ENCODE measurements at places on chromosomes 11 and 22.

DNA sequence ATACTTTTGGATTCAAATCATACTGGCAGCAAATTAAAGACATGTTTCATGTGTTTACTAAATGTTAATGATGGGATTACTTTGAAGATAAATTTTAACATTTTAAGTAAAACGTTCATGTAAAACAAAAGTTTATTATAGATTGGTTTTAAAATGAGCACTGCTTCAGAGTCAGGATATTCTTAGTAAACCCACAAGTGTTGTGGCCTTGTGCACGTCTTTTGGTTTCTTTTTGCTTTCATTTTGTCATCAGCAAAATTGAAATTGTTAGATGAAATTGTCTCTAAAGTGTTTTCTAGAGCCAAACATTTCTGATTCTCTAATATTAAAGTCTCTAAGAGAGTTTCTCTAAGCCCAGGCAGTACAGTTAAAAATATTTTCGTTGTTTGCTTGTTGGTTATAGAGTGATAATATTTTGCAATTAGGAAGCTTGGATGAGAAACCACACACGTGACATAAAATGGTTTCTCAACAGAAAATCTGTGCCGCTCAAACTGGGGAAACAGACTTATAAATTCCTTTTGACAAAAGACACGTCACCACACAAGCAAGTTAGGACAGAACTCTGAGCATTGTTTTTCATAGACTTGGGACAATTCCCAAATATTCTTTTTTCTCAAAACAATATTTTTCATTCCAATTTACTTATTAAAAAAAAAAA, 164.4 kb downstream of the TEAD1 start:
- DNase-seq: no peak

DNA sequence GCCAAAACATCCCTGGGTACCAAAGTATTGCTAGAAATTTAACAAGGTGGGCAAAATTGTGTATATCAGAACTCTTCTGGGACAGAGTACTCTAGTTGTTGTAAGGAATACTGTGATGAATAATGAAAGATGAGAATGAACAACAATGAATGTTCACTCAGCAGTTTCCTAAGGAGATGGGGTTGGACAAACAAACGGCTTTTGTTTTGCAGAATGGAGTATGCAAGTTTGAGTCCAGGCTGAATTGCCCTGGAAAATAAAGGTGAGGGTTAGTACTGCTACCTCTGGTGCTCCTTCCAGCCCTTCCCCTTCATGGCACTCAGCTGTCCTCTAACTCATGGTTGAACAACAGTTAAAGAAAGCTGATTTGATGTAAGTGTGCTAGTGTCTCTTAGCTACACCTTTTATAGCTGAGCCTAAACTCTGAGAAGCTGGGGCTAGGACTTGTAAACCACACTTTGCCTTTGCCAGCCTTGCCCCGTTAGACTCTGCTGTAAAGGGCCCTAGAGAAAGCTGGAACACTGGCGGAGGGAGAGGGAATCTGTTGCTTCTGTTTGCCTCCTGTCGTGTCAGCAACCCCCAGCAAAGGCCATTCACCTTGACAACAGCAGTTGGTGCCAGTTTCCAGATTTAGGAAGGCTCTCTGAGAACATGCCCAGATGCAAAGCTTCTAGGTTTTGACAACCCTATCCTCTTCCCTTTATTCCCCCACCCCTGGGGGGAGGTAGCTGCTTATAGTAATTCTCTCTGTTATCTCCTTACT, 41.2 kb upstream of the POLD3 start:
- DNase-seq: no peak

DNA sequence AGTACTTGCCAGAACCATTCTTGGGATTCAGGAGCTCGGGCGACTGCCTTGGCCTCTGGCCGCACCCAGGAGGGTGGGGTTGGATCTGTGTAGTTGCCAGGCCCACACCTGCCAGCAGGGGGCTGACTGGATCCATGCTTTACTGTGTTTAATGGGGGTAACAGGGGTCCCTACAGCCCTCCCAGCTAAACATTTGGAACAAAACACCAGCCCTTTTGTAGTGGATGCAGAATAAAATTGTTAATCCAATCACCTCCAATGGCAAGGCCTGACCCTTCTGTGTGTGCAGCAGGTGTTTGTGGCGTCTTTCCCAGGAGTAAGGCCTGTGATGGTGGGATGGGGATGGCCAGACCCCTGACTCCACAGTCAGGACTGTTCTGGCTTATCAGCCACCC, 22.5 kb downstream of the SUN2 start:
- DNase-seq: peak; percentile 61

GRCh38 chr11:17598700-17599459, 51.8 kb downstream of the OTOG start:
- peak; percentile 61 for DNase-seq

DNA sequence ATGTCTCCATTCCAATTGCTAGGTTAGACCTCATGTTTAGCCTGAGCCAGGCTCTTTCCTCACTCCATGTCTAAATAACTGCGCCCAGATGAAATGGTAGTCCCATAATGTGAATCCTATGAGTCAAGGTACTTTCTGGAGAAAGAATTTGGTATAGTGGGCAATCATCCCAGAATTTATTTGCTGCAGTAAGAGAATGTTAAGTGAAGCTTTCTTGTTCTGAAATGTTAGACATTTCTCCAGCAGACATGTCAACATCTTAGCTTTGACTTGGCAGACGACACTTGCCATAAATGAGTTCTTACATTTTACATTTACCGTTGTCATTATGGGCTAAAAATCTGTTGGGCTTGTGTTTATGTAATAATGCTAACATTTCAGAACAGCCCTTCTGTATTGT, 165.2 kb downstream of the PGR start:
- no peak for DNase-seq
